ENCODE measurements at places on chromosomes 4 and X.
A peak's percentile ranks its signal among the peaks of the same experiment; 100 is the strongest.

GRCh38 chr4:61909031-61909430 lies 708.9 kb downstream of the ADGRL3 start:
- no peak for DNase-seq

DNA sequence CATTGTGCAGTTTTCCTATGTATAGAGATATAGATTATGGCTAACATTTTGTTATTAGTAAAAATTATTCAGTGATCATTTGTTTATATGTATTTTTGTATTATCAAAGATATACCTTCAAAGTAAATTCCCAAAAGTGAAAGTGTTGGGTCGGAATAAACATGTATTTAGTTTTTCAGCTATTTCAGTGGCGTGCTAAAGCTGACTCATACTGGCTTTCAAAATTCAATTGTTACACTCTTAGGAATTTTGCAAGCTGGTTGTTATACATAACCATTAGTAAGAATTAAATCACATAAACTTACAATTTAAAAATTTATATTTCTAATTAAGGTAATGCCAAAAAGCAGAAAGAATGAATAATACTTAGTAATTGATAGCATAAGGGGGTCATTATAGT lies 288.4 kb upstream of the NRK start:
- DNase-seq = no peak

GRCh38 chr4:57184378-57185029 lies 74.3 kb upstream of the IGFBP7 start:
- DNase-seq = no peak

GRCh38 chrX:86507331-86507730 lies 359.1 kb downstream of the DACH2 start:
- DNase-seq = no peak

DNA sequence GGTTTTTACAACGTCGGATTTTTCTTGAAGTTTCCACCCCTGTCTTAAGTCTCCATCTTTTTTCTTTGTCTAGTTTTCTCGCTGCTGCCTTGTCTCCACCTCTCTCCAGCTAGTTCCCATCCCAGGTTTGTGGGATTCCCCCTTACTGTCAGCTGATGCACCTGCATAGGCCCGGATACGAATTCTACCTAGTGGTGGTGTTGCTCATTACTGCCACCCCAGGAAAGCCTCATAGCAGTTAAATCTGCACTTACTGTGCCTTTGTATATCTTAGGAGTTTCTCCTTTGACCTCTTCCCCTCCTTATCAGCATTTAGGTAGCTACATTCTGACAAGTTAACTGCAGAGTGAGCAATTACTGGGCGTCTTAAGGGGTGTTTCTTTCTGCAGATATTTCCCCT lies 1693.1 kb upstream of the TENM3 start:
- no peak for DNase-seq

- no peak for DNase-seq
Observed at GRCh38 chr4:112940336-112940735, 109.1 kb upstream of the ANK2 start.

DNA sequence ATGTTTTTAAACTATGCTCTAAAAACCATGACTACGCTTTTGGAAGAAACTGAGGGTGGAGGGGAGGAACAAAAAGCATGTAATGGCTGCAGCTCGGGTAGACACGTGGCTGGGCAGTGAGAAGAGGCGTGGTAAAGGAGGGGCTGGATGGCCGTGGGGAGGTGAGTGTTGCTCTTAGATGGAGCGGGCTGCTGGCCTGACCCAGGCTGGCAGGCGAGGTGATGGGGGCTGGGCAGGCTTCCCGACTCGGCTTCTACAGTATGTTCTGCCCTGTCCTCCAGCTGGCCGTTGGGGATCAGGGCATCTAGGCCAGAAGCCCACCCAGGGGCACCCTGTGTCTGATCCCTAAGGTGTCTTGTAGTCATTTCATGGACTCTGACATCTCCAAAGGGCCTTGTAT lies 60.7 kb downstream of the EFHC2 start:
- DNase-seq = no peak

- DNase-seq = no peak
Observed at GRCh38 chrX:12700745-12701144, 90.5 kb upstream of the PRPS2 start.

DNA sequence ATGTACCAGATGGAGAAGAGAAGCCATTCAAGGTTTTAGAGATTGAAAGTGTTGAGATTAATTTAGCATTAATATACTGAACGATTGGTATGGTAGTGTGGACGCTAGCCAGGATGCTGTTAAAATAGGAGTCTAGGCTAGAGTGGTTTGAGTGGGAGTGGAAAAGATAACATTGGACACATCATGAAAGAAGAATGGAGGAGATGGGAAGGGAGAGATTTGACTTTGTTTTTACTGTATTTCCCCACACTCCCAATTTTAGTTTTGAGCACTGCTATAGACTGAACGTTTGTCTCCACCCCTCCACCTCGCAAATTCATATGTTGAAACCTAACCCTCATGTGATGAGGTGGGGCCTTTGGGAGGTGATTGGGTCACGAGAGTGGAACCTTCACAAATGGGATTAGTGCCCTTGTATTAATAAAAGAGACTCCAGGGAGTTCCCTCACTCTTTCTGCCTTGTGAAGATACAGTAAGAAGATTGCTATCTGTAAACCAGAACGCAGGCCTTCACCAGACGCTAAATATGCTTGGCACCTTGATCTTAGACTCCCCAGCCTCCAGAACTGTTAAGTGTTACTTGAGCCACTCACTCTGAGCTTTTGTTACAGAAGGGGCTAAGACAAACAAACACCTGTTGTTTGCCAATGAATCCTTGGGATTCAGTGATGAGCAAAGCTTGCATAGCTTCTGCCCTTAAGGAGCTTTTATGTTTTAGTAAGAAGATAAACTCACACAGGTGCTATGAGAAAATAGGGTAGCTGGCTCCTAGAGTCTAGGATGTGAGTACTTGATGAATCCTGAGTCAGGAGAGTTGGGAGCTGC lies 25.8 kb downstream of the USP9X start:
- no peak for DNase-seq

- DNase-seq = no peak
Observed at GRCh38 chr4:14018191-14018853, 390.8 kb upstream of the BOD1L1 start.

GRCh38 chr4:973431-974397 lies at the start of gene DGKQ:
Gene DGKQ, minus strand, starts transcription at chr4:973569. Its CDS starts 87 bp downstream, at chr4:973482.
- peak; percentile 95 for DNase-seq

DNA sequence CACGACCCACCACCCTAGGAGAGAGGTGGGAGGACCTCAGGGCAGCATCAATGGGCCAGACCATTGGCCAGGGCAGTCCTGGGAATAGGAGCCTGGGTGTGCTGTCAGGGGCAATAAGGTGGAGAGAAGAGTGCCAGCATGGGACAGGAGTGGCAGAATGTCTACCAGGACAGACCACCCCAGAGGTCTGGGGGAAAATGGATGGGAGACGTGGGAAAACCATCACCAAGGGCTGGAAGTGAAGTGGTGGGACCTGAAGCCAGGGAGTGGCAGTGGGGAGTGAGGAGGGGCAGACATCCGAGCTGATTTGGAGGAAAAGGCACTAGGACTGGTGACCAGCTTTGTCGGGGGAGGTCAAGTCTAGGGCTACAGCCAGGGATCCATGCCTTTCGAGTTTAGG lies 993 bp downstream of the EVC2 start:
- DNase-seq = no peak

- no peak for DNase-seq
Observed at GRCh38 chrX:129875669-129876068, 30.3 kb upstream of the UTP14A start.

DNA sequence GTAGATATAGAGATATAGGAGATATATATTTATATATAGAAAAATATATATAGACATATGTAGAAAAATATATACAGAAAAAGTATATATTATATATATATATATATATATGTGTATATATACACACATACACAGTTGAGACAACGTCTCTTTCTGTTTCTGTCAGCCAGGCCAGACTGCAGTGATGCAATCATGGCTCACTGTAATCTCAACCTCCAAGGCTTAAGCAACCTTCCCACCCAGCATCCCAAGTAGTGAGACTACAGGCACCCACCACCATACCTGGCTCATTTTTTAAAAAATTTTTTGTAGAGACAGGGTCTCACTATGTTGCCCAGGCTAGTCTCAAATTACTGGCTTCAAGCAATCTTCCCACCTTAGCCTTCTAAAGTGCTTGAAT lies 426.3 kb downstream of the GPM6A start:
- no peak for DNase-seq

DNA sequence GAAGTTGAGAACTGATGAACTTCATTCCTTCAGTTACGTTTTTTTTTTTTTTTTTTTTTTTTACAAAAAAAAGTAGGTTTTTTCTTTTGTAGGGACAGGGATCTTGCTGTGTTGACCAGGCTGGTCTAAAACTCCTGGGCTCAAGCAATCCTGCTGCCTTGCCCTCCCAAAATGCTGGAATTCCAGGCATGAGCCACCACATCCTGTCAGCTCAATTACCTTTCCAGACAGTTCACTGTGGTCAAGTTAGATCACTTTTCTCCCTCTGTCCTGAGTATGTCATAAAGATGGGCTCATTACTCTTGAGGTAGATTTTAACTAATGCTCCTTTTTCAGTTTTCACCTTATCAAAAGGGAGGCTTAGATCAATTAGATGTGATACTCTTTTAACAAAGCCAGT lies 10.8 kb upstream of the NR3C2 start:
- DNase-seq = no peak

DNA sequence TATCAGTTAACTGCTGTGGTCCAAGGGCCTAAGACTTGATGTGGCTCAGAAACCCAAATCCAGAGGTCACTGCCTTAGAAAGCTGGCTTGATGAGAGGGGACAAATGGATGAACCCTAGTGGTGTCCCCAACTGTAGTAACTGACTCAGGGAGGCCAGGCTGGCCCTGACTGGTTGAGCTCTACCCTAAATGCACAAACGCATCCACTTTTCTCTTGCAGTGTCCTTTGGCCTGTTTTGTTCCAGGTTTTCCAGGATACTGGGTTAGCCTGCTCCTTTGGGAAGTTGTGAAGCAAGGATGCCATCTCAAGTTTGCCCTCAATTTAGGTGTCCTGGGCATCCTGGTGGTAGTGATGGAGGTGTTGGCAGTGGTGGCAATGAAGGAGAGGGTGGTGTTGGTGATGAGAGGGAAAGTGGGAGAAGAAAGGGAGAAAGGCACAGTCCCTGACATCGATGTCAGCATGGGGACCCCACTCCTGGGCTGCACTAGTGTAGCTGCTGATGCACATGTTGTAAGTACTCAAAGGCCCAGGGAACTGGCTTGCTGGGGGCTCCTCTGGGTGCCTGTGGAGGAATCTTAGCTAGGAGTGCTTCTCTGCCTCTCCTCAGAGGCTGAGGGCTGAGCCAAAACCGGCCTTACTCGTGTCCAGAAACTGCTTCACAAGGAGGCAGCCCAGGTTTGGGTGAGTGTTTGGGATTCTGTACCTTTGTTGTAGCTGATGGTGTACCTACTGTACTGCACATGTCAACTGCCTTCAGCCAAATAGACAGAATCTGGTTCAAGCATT lies 2.9 kb upstream of the HAND2 start:
- DNase-seq = no peak

DNA sequence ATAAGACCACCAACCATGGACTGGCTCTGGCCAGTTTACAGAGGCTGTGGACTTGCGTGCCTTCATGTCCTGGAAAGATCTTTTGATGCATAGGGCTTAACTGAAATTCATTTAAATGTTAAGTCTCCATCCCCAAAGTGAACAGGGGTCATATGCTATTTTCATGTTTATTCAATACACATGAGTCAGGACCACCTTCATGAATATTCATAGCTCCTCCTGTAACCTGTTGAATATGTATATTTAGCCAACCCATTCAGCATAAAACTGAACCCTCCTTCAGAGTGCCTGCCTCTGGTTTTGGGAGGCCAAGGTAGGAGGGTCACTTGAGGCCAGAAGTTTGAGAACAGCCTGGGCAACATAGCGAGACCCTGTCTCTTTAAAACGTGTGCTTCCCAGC lies 7.1 kb downstream of the CTPS2 start:
- DNase-seq = no peak

DNA sequence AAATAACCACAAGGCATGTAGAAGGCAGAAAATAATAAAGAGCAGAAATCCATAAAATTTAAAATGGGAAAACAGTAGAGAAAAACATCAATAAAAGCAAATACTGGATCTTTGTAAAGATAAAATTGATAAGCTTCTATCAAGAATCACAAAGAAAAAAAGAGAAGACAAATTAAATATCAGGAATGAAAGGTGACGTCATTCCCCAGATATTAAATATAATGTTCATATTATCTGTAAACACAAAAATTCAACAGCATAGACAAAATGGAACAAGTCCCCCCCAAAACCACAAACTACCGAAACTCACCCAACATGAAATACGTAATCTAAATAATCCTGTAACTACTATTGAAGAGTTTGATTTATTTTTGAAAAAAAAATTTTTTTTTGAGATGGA lies 30.5 kb upstream of the FAM120C start:
- no peak for DNase-seq

DNA sequence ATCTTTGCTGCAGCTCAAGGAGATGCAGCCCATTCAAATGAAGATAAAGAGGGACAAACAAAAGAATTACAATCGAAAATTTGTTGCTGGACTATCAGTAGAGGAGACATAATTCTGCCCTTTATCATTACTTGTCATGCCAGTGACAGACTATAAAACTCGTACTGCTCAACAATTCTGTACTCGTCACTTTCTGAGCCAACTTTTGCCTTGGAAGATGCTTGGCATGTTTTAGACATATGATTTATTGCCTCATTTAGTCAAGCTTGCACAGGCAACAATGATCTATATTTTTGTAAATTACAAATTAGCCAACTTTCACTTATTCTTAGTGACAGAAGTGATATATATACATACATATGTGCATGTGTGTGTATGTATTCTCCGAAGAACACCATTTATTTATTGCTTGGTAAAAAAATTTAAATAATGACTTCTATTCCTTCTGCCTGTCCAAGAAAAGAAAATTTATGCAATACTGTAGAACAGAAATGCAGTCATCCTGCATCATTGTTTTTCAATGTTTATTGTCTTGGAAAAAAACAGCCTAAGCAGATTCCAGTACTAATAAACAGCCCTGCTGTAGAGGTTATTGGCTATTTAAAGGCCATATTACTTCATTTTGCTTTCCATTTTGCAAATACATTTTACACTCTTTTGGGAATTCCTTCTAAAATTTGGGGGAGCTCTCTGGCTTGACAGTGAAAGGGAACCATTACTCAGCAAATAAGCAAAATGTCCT lies 374.9 kb upstream of the GALNT7 start:
- no peak for DNase-seq

DNA sequence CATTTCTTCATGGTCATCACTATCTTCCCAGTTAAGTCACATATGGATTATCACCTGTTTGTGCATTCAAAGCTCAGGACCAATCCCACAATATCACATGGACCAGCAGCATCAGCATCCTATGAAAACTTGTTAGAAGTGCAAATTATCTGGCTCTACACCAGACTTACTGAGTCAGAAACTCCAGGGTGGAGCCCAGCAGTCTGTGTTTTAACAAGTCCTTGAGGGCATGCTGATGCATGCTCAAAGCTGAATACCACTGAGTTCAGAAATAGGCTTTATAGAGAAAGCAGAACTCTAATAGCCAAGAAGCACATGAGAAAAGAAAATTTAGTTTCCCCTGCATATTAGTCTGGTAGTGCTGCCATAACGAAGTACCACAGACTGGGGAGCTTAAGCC lies 62.4 kb upstream of the GABRQ start:
- no peak for DNase-seq

- DNase-seq = no peak
Observed at GRCh38 chr4:48841045-48841827, 10.3 kb downstream of the OCIAD1 start.

Data from activated CD8-positive, alpha-beta memory T cell treated with anti-CD3 and anti-CD28 coated beads, Interleukin-2, amount 50 U/mL, for 48 hours (primary cell).